ENCODE measurements at places on chromosomes 12 and 14.

DNA sequence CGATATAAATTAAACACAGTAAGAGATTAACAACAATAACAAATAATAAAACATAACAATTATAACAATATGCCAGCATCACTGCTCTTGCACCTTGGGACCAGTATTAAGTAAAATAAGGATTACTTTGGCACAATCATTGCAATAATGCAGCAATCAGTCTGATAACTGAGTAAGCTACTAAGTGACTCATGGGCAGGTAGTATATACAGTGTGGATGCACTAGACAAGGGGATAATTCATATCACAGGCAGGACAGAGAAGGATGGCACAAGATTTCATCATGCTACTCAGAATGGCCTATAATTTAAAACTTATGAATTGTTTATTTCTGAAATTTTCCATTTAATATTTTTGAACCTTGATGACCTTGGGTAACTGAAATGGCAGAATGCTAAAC, 290.7 kb downstream of the ALG10B start:
- DNase-seq = no peak

DNA sequence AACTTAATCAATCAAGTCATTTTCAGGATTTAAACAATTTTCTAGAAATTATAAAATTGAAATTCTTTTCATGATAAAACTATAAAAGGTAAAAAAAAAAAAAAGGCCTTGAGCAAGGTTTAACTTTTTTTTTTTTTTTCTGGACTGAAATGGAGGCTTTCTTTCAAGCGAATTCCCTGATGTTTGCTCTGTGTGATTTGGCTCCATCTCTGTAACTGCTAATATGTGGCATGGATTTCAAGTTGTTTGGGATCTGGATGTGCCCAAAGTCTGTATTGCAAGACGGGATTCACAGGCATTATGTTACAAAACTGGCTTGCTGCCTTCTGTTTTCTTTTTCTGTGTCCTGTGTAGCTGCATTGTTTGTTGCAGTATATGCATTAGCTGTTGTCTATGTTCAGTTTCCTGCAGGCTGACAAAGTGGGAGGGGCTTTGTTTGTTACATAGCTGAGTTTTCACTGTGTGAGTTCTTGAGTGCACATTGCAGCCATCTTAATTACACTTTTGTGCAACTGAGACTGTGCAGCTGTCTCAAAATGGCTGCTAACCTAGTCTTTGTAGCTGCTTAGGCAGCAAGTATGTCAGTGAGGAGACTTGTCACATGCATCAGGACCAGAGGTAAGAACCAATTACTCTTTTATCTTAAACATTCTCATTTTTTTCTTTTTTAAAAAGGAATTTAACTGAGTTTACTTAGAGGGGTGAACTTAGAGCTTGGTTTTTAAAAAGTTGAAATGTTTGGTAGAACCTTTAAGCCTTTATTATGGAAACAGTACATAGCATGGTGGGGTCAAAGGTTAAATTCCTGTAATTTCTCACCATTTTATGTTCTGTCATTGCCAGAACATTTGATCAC, 19.5 kb downstream of the ATF7IP start:
- peak; percentile 53 for DNase-seq

DNA sequence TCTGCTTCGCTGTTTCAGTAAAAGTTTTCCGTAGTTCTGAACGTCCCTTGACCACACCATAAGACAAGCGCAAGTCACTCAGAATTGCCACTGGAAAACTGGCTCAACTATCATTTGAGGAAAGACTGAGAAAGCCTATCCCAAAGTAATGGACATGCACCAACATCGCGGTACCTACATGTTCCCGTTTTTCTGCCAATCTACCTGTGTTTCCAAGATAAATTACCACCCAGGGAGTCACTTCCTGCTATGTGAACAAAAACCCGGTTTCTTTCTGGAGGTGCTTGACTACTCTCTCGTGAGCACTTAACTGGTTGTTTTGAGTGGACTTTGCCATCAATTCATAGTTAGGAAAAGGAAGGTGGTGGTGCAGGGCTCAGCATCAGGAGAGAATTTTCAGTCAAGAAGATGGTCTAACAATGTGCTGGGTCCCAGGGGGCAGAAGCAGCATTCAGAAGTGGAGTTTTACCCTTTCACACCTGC, 1.4 kb downstream of the EGLN3 start:
- no peak for DNase-seq

DNA sequence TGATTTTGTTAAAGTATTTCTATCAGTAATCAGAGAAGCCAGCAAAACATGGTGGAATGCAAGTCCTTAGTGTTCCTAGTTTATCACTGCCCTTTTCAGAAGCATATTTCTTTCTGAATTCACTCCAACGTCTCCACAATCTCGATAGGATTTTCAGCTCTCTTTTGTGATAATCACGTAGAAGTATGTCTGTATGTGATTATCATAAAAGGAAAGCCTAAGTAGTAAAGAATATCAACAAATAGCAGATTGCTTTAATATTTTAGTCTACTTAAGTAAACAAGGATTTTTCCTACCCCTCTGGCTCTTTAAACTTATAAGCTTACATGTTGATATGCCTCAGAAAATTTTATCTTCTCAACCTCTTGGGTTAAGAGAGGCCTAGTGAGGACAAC, 147.4 kb upstream of the NUDT4 start:
- no peak for DNase-seq

DNA sequence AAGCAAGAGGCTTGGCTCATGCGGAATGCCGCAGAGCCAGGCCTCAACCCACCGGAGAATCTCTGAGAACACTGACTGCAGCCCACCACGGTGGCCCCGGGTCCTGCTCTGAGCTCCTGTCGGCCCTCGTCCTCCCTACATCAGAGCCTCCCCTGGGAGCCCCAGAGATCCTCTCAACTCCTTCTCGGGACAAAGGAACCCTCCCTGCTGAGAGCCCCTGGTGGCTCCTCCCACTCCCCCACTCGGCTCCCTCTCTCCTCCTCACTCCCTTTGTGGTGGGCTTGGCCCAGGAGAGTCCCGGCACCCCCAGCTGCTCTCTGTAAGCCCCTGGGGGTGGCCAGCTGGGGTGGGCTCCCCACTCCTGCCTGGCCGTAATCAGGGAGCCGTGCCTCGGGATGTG, 11.1 kb upstream of the INF2 start:
- no peak for DNase-seq

DNA sequence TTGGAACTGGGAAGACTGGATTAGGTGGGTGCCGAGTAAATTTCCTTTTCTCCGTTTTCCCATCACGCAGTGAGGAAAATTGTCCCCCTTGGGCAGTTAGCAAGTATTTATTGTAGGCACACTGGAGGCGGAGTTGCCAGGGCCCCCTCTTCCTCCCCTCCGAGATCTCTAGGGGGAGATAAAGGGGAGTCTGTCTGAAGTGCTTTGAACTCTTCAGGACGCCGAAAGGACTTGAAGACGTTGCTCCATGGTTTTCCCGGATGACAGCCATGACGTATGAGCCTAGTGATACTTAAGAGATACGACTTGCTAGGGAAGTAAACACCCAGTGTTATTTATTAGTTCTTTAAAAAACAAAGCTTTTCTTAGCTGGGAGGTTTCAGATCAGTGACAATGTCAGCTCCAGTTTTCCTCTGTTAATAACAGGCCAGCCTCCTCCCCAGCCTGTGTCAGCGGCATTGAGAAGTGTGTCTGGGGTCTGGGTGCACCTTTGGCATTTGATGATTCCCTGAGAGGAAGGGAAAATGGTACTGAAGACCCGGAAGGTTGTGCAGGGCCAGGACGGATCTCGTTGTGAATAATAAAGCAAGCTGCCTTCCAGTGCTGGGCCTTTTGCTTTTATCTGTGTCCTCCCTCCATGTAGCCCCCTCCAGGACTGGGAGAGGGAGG, 78.7 kb downstream of the TSPAN9 start:
- no peak for DNase-seq
